ENCODE measurements at places on chromosomes 4 and X.

DNA sequence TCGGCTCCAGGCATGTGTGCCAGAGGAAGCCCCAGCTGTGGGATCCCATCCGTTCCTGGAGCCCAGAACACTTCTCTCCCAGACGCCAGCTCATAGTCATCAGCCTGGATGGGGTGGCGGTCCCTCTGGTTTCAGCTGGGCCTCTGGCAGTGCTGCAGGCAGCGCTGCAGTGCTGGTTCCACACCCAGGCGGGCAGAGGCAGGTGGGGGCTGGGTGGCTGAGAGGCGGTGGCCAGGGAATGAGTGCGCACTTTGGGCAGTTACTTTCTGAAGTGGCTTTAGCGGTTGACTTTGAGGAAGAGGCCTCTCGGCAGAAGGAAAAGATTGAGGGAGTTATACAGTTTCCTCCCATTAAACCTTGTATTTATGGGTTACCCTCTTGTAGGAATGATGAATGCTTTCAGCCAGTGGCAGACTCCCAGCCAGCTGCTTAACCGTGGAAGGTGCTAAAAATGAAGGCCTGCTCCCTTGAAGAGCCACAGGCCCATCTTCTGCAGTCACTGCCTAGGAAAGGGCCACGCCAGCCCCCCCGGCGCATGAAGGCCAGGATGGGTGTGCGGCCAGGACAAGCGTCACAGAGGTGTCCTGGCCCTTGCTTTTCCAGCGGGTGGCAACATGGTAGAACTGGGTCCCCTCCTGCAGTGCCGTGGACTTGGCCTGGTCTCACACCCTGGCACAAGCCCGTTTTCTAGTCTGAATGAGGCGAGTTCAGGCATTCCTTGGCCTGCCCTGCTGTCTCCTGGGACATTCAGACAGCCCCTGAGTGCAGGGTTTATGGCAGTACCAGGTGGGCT, 9.9 kb downstream of the TADA2B start:
- DNase-seq, result no peak

DNA sequence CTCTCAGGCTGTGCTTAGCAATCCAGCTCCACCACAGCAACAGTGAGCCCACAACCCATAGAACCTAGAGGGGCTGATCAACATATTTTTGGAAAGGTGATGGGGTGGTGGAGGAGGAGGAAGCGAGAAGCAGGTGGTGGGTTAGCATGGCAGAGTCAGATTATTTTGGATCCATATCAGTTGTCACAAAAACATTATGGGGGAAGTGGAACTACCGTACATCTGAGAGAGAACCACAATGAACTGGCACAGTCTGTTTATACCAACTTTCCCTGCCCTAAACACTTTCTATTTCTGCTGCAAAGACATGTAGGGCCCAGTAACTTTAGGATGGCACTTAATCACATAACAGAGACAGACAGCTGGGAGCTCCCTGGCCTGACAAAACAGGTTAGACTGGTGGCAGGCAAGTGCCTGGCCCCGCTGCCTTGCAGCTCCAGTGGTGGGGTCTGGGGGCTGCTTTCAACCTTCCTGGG, 4.3 kb downstream of the SLC9A7 start:
- DNase-seq, result no peak

GRCh38 chr4:55571806-55572205, 20.2 kb downstream of the PDCL2 start:
- DNase-seq, result no peak

DNA sequence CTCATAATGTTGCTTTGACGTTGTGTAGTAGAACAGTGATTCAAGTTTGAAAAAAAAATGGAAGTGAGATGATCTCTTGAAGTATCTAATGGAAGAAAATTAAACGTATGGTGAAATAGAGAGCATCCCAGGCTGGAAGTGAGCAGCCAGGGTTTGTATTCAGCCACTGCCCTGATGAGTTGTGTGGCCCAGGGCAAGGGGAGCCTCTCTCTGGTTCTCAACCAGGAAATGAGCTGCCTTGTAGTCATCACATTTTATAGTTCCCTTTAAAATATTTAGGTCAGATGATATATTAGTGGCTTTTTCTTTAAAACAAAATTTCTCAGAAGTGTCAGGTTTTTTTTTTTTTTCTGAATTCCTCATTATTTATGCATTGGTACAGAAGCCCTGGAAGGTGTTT, 150.3 kb downstream of the GPAT3 start:
- DNase-seq, result no peak

- no peak for DNase-seq
These were observed 37.9 kb upstream of the MXRA5 start for GRCh38 chrX:3384327-3384726.

DNA sequence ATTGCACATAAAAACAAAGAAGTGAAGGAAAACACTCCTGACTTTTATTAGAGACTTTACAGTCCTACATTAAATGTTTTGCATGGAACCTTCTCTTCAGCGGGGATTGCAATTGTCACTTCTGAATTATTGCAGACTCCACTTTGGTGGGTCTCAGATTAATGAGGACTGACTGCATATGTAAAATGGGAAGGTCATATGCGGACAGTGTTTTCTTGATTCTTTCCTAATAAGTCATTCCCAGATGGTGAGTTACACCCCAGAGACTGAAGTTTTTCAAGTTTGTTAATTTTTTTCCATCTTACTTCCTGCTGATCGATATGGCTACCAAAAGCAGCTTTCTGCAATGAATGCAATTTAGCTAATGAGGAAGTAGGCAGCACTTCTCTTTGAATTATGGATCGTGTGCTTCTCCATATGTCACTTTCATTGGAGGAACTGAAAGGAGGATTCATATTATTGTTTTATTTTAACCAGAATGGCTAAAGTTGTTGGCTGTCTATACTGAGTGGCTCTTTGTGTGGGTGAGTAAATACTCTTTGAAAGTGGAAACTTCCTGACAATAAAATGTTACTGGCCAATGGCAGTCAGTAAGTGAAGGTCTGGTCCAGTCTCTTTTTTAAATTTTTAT, 119.3 kb upstream of the CLNK start:
- no peak for DNase-seq

GRCh38 chr4:170805352-170805751, 715.6 kb upstream of the AADAT start:
- no peak for DNase-seq

DNA sequence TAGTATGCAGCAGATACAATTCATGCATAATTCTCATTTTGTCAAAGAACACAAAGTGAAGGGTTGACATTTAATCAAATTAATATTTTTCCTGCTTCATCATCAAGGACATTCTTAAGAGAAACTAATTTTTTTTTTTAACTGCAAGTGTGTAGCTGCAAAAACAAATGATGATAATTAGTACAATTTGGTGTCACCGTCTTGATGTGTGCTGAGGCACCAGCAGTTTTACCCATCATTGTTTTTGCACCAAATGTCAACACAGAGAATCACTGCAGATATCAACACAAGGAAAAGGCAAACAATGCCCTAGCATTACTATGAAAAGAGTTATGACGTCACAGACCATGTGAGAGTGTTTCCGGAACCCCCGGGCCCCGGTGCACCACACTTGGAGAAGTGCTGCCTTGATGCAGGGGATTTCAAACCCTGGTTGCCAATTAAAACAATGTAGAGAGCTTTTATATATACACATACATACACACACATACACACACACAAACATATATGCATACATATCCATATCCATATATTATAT, 55.9 kb downstream of the AGA start:
- no peak for DNase-seq

DNA sequence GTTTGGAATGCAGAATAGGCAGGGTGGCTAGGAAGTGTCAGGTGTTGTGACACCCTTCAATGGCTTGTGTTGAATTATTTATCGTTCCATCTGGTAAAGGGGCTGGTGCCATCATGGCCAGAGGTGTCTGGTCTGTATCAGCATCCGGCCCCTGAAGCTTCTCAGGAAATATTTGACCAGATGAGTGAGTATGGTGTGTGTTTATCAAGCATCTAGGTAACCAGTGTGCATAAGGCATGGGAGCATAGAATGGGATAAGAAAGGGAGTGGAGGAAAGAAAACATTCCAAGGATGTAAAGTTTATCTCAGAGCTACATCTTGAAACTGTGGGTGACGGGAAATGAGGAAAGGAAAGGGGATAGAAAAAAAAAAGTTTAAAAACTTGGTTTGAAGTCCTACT, 109.4 kb downstream of the KLHL4 start:
- no peak for DNase-seq

GRCh38 chr4:7587433-7588405, 153.0 kb upstream of the PSAPL1 start:
- DNase-seq, result no peak

DNA sequence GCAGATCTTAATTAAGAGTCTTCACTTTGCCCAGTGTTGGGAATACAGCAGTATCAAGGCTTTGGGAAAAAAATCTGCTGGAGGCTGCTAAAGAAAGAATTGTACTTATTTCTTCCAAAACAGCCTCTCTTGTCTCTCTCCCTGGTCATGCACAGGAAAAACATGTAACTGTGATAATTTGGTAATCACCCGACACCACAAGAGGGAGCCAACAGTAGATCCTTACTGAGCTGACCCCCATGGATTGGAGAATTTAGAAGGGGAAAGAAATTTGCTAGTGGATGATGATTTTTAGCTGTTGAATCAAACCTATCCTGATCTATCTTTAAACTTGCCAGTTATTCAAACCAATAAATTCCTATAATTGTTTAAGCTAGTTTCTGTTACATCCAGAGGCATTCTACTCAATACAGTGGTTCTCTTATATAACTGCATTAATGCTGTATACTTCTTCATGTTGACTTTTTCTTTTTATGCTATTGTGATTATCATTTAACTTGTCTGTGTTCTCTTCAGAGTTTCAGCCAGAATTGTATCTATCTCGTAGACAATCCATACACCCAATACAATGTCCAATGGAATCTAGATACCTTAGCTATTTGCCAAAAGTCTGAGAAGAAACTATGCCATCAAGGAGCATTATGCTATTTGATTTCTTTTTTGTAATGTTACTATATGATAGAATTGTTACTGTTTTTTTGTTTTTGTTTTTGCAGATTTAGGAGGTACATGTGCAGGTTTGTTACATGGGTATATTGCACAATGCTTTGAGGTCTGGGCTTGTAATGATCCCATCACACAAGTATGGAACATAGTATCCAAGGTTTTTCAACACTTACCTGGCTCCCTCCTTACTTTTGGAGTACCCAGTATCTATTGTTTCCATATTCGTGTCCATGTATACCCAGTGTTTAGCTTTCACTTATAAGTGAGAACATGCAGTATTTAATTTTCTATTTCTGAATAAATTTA, 31.3 kb upstream of the ARHGEF38 start:
- DNase-seq, result no peak

DNA sequence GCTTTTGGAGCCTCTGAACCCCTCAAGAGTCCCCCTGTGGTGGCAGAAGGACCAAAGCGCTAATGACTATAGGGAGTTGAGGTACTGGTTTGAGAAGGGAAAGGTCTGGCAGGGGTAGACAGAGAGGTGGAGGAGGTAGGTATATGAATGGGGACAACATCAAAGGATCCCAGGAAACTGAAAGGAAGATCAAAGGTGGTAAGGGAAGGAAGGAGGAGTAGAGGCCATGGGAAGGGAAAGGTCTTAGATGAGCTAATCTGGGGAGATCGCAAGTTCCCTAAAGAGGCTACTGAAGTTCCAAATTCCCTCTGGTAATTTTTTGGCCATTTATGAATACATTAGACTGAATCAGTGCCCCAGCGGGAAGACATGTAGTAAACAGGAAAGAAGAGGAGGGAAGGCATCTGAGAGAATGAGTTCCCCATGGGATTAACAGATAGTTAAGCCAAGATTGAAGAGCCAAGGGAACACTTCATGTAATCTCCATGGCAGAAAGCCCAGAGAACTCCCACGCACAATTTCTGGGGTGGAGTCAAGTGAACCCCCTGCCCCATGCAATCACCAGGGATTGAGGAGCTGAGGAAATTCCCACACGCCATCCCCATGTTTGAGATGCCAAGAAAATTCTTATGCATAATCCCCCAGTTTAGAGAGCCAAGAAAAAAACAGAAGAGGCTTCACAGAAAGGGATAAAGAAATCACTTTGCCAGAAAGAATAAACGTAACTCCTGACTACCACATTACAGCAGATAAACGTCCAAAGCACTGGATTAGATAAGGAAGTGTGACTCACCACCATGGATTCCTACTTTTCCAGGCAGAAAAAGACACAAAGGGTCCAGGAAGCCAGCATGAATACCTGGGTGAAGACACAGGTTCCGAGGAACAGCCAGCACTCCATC, 25.8 kb downstream of the ZNF630 start:
- DNase-seq, result no peak

DNA sequence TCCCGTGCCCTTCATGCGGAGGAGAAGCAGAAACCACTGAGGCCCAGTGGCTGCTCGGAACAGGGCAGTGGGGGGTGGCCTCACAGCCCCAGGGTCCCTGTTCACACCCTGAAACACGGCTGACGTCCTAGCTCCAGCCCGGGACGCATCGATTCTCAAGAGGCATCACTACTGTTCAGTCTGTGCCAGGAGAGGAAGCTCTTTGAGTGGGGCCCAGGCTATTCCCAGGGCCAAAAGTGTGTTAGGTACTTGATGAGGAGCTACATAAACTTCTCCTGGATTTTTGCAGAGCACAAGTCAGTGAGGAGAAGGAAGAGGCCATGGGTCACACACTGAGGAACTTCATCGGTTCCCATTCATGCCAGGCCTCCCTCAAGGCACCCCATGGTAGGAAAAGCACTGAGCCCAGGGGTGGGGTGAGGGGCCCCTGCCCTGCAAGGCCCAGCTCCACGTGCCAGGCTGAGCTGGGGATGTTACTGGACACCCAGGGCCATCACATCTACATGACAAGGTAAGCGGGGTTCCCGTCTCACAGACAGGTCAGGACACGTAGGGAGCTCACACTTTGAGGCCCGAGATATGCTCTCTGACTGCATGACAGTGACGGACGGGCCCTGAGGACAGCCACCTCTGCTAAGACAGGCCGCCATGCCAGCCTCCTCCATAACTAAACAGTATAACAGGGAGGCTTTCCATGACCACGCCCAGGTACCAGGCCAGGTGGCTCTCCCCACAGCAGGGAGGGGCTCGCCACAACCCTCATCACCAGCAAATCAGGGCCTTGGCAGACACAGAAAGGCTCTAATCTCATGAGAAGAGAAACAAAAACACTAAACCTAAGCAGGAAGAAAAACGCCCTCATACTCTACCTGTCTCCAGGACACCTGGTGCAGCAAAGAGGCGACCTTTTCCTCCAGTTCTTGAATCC, 12.4 kb downstream of the TNIP2 start:
- no peak for DNase-seq

DNA sequence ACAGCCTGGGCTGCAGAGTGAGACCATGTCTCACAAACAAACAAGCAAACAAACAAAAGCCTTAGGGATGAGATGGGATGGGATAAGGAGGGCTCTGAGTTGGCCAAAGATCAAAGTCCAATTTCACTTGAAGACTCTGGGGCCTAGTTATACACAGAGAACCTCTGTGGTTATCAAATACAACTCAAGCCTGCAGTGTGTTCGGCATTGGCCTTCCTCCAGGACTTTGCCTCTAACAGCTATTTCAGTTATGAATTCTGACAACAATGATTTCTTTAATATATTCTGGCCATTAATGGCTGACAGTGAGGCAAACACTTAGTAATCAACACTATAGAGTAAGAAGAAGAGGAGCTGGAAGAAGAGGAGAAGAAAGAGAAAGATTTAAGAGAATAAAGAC, 171.1 kb downstream of the PDGFRA start:
- no peak for DNase-seq

GRCh38 chr4:20251031-20251795, 492 bp upstream of the SLIT2 start:
- no peak for DNase-seq

- no peak for DNase-seq
These were observed 404.1 kb downstream of the GPM6A start for GRCh38 chr4:175407926-175408325.

- DNase-seq, result no peak
These were observed 107.6 kb downstream of the QRFPR start for GRCh38 chr4:121273191-121273590.
